ENCODE measurements at places on chromosomes 16 and 17.

DNA sequence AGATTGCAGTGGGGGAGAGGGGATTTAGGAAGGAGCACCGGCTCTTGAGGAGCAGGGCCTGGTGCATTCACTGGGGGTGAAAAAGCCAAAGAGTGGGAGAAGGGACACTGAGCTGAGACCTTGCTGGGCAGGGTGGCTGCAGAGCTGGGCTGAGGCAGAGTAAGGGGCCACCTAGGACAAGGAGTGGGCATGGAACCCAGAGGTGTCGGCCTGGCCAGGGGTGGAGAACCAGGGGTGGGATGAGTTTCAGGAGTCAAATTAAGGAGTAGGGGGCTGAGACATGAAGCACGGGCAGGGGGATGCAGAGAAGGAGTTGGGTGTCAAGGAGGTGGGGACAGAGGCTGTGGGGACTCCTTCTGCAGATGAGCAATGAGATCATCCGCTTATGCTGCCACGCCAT, 20.1 kb downstream of the DNAH2 start:
- no peak for DNase-seq

GRCh38 chr16:86193528-86194193, 294.7 kb downstream of the IRF8 start:
- no peak for DNase-seq

GRCh38 chr17:7797976-7798375, 36.0 kb upstream of the KDM6B start:
- no peak for DNase-seq

- no peak for DNase-seq
Observed at GRCh38 chr17:32558326-32558955, 71.6 kb downstream of the CDK5R1 start.

- no peak for DNase-seq
Observed at GRCh38 chr17:7444682-7445618, at the start of gene CHRNB1. Gene CHRNB1, plus strand, starts transcription at chr17:7445061. Its CDS starts 67 bp downstream, at chr17:7445128.

DNA sequence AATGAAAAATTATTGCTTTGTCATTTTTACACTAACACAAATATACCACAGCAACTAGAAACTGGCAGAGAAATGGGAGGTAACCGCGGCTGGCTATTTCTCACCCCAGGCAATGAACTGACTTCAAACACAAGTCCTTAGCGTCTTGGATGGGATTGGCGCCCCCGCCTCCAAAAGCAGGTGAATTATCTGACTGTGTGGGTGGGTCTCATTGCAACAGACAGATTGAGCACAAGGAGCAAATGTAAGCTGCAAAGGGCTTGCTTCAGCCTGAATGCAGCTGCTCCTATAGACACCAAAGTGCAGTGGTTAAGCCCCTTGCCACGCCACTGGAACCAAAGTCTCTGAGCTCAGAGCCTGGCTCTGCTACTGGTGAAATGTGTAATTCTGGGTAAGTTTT, 225.0 kb downstream of the XYLT1 start:
- DNase-seq, result no peak

- DNase-seq, result no peak
Observed at GRCh38 chr16:46922239-46922638, 38.1 kb downstream of the GPT2 start.

DNA sequence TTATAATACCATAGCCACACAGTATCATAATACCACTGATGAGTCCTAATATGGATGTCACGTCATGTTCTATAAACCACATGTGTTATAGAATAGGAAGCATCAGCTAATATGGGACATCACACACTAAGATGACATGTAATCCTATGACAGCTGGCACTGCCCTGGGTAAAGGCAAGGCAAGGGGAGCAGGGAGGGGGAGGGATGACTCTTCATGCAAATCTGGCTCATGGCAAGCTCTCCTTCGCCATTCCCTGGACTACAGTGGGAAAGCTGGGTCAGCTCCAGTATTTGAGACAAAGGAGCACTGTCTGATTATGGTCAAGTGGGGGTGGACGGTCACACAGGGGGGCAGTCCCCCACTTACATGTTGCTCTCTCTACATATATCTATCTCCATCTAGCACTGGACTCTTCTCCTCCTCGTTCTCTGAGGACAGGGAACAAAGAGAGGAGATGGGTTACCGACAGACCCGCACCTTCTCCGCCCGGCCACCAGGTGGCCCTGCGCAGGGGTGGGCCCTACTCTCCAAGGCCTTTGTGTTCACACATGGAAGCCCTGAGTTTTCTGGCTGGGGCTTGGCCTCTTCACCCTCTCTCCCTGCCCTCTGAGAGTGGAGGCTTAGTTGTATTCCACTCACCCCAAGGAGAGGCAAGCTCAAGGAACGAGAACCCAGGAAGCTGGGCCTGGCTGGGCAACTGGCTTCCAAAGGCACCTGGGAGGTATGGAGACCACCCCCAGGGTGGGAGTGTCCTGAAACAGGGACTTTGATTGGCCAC, 23.4 kb upstream of the MPO start:
- peak; percentile 8 for DNase-seq

DNA sequence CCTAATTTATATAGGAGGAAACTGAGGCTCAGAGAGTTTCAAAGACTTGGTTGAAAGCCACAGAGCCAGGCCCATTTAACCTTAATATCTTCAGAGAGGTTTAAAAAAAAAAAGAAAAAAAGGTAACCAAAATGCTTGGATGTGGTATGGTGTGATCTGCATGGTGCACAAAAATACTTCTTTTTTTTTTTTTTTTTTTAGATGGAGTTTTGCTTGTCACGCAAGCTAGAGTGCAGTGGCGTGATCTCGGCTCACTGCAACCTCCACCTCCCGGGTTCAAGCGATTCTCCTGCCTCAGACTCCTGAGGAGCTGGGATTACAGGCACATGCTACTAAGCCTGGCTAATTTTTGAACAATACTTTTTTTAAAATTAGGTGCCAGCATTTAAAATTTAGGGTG, 101.8 kb downstream of the XYLT1 start:
- no peak for DNase-seq

DNA sequence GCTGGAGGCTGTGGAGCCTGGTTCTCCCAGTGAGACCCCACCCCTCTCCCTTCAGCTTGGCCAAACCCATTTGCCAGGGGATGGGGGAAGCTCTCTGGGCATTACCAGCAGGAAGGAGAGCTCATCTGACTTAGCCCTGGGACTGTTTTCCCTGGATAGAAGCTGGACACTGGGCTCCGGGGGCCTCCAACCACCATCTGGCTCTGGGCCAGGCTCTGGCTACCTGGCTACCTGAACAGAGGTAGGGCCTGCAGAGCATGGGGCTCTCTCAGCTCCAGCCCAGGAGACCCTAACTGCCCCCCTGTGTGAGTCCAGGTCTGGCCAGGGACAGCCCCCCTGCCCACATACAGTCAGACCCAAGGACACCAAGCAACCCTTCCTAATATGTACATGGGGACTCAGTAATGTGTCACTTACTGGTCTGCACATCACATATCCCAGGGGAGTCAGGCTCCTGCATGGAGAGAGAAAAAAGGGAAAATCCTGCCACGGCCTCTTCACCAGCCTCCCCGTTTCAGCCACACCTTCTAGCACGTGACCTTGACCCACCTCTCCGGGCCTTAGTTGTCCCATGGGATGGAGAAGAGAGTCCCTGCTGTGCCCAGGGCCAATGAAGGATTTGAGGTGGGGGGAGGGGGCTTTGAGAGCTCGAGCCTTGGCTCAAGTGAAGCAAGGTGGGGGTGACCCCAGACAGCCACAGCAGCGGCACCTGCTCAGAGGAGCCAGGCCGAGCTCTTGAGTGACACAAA, 13.8 kb downstream of the CNGB1 start:
- no peak for DNase-seq

GRCh38 chr17:45663772-45664171, 120.3 kb upstream of the CRHR1 start:
- no peak for DNase-seq

DNA sequence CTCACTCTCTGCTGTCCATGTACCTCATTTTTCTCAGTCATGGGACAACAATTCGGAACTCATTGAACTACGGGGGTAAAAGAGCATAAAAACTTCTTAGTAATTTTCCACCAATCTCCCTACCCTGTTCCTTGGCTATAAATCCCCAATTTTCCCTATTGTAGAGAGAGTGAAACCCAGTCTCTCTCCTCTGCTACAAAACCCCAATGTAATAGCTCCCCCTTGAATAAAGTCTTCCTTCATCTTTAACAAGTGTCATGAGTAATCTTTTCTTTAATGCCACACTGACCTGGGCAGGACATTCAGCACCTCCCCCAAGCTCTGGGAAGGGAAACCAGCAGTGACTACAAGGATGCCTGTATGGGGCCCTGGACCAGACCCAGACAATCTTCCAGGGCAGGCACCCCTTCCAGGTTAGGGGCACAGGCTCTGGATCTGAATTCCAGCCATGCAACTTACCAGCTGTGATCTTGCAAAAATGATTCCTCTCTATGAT, 10.2 kb upstream of the EIF1 start:
- peak; percentile 52 for DNase-seq

- DNase-seq, result no peak
Observed at GRCh38 chr17:80394629-80395216, 20.2 kb upstream of the ENDOV start.

- DNase-seq, result no peak
Observed at GRCh38 chr17:7173687-7174602, 5.2 kb downstream of the ASGR1 start.

- DNase-seq, result no peak
Observed at GRCh38 chr16:15970202-15970601, 20.8 kb downstream of the ABCC1 start.

GRCh38 chr17:68297195-68297594, 5.9 kb downstream of the ARSG start:
- DNase-seq, result no peak

GRCh38 chr16:84825896-84826557, 6.2 kb downstream of the CRISPLD2 start:
- DNase-seq, result no peak

DNA sequence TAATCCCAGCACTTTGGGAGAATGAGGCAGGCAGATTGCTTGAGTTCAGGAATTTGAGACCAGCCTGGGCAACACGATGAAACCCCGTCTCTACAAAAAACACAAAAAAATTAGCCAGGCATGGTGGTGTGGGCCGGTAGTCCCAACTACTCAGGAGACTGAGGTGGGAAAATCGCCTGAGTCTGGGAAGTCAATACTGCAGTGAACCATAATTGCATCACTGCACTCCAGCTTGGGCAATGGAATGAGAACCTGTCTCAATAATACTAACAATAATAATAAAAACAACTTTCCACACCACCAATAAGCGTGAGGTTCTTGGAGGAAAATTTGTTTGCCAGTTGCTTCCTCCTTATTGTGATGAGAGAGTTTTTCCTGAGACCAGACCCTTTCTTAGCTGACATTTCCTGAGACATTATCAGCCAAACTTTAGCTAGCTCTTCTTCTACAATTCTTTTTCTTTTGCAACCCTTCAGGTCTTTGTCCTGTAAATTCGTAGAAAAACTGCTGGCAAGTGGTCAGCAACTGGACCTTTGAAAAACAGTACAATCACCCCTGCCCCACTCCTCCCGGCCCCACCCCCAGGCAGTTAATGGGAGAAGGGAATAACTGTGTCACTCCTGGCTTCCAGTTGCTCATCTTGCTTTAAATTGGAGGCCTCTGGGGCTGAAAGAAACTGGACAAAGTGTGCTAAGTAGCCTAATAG, 3.5 kb upstream of the EZH1 start:
- no peak for DNase-seq

GRCh38 chr17:48330421-48330820, 99.6 kb downstream of the SKAP1 start:
- DNase-seq, result no peak

- no peak for DNase-seq
Observed at GRCh38 chr16:89135971-89136765, 35.4 kb upstream of the CDH15 start.

DNA sequence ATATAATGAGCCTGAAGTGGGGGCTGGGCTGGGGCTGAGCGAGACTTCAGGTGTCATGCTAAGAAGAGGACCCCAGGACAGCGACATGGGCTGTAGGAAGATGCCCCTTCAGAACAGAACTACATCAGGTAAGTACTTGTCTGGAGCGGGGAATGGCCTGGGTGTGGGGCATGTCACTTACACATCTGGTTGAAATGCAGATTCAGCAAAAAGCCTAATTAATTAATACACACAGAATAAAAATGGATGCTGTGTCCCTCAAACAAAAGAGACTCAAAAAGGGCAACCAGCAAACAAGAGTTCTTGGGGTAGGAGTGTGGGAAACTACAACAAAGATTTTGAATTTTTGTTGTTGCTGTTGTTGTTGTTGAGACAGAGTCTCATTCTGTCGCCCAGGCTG, 11.8 kb downstream of the CMTM2 start:
- DNase-seq, result no peak

DNA sequence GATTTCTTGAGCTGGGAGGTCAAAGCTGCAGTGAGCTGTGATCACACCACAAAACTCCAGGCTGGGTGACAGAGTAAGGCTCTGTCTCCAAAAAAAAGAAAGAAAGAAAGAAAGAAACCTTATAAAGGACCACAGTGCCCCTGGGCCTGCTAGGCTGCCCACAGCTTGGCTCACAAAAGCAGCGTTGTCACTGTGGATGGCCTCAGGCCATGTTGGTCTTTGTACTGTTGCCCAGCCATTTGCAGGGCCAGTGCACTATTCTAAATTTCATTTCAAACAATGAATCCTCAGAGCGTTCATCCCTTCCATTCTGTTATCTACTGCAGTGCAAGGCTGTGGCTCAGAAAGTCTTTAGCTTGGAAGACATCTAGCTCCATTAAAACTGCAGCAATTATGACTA, 208.4 kb downstream of the SLC39A11 start:
- DNase-seq, result no peak

GRCh38 chr17:79842656-79843473, 3.6 kb upstream of the CBX4 start:
- no peak for DNase-seq

- no peak for DNase-seq
Observed at GRCh38 chr16:31460582-31461002, 1.3 kb downstream of the ARMC5 start.

DNA sequence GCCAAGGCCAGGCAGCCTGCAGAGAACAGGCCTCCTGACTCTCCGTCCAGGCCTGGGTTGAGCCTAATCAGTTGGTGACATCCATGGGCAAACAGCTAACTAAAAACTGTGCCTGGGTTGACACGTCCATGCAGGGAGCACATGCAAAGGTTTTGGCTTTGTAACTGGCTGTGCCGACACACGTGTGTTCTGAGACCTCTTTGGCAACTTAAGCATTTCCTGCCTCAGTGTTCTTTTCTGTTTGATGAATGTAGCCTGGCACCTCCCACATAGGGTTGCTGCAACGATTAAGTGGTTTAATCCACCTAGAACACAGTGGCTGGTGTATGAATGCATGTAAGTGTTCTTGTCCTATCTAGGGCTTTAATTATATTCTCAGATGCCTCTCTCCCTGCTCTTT, 3.2 kb downstream of the BCO1 start:
- no peak for DNase-seq

GRCh38 chr17:81713004-81713555, 996 bp downstream of the SLC25A10 start:
- DNase-seq, result no peak

- DNase-seq, result no peak
Observed at GRCh38 chr17:72506773-72507172, 386.0 kb downstream of the SOX9 start.

DNA sequence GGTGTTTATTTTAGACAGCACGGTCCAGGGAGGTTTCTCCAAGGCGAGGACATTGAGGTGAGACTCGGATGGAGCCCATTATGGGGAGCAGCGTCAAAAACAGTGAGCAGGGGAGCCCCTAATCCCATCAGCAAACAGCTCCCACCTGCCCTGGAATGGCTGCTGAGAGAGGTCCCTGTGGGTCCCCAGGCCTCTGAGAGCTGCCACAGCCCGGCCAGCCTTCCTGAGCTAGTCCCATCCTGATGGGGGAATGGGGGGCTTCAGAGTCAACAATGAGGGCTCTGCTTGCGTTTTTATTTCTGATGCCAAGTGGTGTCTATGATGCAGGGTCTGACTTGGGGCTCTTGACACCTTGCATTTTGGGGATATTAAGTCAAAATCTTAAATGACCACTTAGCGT, 128.4 kb downstream of the GSG1L start:
- DNase-seq, result no peak
